ENCODE measurements at places on chromosomes 16 and 17. TPM values are rescaled to one million over a fixed set of nuclear protein-coding genes. Genes with fewer than 3 reads are reported as not detected.

DNA sequence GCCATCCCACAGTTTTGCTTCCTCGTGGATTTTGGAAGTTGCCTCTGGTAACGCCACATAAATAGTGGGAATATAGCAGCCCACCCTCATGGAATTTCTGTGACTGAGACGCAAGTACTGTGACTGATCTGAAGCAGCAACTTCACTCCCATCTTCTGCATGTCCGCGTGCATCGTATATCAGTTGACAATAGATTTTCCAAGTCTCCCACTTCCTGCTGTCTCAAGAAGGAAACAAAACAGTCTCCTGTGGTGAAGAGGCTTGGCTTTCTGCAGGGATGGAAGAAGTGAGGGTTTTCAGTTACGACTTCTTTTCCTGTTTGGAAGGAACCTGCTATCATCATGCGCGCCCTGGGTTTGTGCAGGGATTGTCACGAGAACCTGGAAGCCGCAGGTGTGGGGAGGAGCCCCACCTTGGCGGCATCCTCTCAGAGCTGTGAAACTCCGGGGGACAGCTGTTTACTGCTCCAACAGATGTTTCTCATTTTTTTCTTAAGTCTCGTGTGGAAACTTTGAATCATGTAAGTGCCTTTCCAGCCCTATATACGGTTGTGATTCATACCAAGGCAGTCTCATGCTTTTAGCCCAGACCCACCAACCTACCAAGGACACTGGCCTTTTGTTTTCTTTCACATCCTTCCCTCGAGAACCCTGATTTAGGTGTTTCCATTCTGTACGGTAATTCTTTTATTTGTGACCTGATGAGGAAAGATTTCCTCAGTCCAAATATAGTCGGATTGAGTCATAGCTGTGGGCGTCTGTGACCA lies 57.5 kb downstream of the WIPI1 start:
- no peak for DNase-seq

GRCh38 chr17:42537156-42537805 lies 1.2 kb downstream of the NAGLU start:
- DNase-seq: no peak

DNA sequence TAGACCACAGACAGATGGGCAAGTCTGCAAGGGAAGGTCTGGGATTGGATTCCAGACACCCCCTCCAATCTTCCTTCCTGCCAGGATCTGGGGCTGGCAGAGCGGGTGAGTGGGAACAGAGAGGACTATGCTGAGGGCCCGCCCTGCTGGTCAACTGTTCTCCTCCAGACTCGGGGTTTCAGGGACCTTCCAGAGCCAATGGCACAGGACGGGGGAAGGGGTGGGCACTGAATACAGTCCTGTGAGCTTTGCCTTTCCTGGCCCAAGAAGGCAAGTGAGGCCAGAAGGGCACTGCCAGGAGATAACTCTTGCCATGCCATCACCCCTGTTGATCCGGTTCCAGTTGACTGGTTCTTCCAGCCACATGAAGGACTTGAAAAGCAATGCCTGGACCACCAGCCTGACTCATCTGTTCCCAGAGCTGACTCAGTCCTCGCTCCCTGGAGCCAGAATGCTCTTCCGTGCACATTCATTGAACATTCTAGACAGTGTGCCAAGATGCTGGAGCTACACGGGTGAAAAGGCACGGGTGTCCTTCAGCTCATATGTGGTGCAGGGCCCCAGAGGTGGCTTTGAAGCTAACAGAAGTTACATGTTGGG lies 533 bp upstream of the MEFV start:
- no peak for DNase-seq

Gene KRT20
- 3.9 TPM for polyA plus RNA-seq

Gene WSCD1
- 1.2 TPM for polyA plus RNA-seq

Data from stomach (tissue), 19 donors.